ENCODE measurements at places on chromosomes 12 and 14. TPM values are rescaled to one million over a fixed set of nuclear protein-coding genes. Genes with fewer than 3 reads are reported as not detected.
A peak's percentile ranks its signal among the peaks of the same experiment; 100 is the strongest.

RNASE3 gene
- polyA plus RNA-seq: 1.4 TPM

EML5 gene
- 2.4 TPM for polyA plus RNA-seq

PIGH gene
- polyA plus RNA-seq: 37.8 TPM

KRT8 gene
- 234 TPM for polyA plus RNA-seq

RTL1 gene
- 0.13 TPM for polyA plus RNA-seq

VWF gene
- 10.6 TPM for polyA plus RNA-seq

NPFF gene
- polyA plus RNA-seq: 1.1 TPM

CCDC85C gene
- polyA plus RNA-seq: 34.5 TPM

TGM1 gene
- 4.2 TPM for polyA plus RNA-seq

BDKRB1 gene
- polyA plus RNA-seq: 0.73 TPM

TCTN1 gene
- polyA plus RNA-seq: 119 TPM

DNA sequence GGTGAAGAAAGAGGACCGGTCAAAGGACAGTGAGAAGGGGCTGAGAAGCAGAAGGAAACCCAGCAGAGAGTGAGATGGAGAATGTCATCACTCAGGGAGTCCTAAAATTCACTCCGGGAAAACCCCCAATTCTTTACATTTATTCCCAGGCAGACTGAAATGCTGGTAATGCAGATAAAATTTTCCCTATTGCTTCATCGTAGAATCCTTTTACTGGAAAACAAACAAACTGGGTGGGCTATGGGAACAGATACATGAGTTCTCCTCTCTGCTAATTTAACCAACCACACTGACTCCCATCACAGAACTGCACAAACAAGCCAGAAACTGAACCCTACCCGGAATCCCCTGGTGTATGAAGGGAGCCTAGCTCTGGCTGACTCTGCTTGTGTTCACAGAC lies 20.9 kb downstream of the HEBP1 start:
- no peak for DNase-seq

- DNase-seq: no peak
Measured at GRCh38 chr12:65364046-65364445, 85.6 kb downstream of the MSRB3 start.

GRCh38 chr14:51738754-51739153 lies 87.0 kb downstream of the FRMD6 start:
- no peak for DNase-seq

DNA sequence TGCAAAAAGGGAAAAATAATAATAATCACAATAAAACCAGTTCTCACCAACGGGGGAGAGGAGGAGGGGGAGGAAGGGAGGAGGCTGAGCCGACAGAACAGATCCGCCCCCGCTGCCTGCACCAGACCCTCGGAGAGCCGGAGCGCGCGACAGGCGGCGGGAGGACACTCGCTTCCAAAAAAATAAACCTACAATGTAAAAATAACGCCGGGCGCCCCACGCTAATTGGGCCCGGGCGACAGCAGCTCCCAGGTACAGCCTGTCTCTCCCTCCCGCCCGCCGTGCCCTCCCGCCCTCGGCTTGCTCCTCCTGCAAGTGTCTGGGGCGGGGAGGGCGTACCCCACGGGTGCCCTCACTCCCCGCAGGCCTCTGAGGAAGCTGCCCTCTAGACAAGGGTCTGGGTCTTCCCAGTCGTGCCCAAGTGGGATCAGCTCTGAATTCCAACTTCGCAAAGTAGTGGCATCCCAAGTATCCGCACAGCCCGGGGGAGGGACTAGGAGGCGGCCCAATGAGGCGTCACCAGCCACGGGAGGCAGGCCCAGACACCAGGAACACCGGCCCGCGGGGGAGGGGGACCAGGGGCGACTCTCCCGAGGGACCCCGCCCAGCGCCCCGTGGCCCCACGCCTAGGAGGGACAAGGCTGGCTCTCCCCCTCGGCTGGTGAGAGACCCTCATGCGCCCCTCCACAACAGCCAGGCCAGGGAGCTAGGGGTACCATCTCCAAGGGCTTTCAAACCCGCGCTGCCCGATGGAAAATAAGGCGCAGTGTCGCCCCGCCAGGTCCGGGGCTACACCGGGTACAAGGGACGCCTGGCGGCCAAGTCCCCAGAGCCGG lies 1.0 kb downstream of the NCOR2 start:
- DNase-seq: peak; percentile 86

GRCh38 chr14:101407328-101407727 lies 154.0 kb upstream of the DIO3 start:
- DNase-seq: no peak

DNA sequence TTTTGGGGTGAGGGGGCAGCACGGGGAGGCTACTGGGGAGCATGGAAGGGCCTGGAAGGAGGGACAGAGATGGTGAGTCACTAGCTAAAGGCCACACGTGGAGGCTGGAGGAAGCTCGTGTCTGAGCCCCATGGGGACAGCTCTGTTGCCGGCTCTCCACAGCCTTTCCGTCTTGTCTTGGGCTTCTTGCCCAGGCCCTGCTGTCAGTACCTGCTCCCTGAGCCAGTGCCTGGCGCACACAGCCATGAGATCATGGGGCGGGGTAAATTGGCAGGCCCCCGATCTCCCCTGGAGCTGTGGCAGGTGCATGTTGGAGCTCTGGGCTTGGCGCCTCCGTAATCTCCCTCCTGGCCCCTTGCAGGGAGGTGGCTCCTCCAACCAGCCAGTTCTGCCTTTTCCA lies 16.1 kb upstream of the KRT80 start:
- no peak for DNase-seq

GRCh38 chr14:96754162-96754844 lies 42.9 kb upstream of the VRK1 start:
- no peak for DNase-seq

DNA sequence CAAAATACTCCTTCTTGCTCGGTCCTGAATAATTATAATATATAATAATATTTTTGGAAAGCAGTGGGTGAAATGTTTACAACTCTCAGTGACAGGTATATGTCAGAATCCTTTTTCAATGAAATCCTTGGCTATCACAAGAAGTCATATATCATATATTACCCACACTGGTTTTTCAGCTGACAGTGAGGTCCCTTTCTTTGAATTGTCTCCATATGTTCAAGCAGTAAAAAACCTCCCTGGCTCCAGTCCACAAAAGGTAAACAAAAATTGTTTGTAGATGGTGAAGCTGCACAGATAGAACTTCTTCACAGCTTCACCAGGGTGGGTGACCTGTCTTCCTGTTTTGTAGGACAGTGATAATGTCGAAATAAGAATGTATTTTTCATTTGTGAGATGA lies 44.0 kb downstream of the A2ML1 start:
- no peak for DNase-seq

DNA sequence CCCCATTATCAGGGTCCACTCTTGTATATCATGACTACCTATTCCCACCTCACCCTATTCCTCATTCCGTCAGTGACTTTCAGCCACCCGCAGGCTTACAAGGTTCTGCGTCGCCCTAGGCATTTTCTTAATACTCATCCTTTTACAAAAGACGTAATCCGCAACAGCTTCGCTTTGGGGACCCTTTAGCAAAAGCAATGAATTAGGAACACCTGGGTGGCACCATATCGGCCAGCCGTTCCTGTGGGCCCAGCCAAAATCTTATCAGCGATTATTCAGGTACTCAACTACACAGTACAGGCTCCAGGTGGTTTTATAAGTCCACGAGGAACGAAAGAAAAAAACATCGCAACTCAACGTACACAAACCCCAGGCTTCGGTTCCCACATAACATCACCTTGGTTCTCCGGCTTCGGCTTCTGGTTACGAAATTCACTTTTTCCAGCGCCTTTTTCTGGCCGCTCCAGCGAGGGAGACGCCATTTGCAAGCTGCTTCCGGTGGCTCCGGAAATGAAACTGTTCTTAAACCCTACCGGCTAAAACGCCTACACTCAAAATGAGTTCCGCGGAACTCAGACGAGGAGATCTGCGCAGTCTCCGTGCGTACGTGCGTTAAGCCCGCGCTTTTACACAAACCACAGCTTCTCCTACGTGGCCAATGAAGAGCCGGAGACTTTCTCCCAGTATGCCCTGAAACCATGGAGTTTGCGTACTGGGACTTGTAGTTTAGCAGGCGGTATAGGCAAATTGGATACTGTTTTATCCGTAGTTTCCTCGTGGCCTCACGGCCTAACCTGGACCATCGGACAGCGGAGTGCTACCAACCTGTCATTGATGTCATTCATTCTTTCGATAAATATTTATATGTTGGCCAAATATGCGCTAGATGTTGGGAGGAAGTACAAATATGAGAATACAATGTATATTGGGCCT lies at the start of gene KRR1:
Gene KRR1, minus strand, starts transcription at position 494 of the 933 bp plus-strand sequence. Its CDS starts 12 bp downstream, at position 482.
- DNase-seq: peak; percentile 98

GRCh38 chr12:89648211-89648930 lies 60.3 kb downstream of the ATP2B1 start:
- DNase-seq: no peak

GRCh38 chr14:81550001-81550637 lies 16.5 kb upstream of the SEL1L start:
- peak; percentile 20 for DNase-seq

DNA sequence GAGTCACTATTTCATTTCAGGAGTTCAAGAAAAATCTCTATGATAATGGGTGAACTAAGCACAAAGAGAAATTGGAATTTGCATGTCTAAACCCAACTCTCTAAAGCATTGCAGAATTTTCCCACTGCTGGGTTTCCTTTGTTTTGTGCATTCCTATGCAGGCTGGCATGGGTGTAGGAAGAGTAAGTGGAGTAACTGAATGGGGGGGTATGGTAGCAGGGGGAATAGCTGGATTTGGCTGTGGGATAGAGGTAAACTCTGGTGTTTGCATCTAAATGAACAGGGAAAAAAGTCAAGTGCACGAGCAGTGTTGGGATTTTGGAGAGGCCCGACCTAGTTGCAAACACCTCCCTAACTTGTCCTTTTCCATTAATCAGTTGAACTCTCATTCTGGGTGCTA lies 159.1 kb downstream of the ANO4 start:
- no peak for DNase-seq

- no peak for DNase-seq
Measured at GRCh38 chr12:110906985-110907384, 13.4 kb downstream of the MYL2 start.

DNA sequence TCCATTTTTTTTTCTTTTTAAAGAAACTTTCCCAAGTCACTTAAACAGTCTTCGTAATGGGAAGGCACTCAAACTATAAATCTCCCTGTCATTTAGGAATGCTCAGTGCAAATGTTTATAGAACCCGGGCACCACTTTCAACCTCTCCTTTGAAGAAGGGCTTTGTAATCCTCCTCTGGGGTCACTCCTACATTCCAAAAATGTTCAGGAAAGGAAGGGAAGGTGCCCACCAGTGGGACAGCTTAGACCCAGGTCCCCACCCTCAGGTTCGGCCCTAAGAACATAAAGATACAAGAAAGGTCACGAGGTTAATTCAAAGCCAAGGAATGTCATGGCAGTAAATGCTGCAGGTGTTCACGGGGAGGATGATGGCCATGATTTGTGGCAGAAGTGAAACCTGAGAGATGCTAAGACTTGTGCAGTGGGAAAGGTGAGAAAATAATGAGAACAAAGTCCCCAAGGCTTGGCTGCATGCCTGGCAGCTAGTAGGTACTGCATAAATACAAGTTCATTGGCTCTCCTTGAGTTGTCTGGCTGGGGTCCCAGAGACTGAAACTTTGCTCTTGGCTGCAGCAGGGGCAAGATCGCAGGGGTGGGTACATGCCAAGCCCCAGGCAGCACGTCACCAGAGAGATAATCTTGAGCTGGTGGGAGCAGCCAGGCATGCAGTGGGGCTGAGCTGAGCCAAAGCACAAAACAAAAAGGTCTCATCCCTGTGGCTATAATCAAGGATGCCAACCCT lies 21.1 kb downstream of the KRT18 start:
- DNase-seq: peak; percentile 70

DNA sequence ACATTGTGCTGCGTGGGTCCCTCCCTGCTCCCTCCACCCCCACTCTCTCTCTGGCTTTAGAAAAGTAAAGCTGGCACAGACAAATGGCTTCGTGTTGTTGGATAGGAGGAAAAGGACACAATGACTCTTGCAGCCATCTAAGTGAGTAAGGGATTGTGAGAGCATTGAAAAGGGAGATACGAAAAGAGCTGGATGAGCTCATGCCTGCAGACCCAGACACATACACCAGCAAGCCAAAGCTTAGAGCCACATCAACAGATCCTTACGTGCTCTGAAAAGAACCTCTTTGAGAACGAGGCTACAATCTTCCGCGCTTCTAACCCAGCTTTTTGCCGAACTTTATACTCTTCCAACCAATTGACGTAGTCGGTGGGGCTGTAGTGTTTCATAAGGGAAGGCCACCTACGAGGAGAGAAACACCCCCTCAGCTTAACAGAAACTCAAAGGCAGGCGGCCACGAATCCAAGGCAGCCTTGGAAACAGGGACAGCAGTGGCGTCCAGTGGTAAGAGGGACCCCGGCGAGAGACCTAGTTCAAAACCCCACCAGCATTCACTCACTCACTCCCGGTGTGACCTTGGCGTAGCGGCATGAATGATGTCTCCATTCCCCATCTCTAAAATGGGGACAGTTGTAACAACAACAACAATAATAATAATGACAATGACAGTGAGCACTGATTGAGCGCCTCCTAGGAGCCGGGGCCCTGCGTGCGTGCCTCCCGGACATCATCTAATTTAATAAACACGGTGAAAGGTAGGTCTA lies 1.1 kb downstream of the FBXO21 start:
- no peak for DNase-seq

DNA sequence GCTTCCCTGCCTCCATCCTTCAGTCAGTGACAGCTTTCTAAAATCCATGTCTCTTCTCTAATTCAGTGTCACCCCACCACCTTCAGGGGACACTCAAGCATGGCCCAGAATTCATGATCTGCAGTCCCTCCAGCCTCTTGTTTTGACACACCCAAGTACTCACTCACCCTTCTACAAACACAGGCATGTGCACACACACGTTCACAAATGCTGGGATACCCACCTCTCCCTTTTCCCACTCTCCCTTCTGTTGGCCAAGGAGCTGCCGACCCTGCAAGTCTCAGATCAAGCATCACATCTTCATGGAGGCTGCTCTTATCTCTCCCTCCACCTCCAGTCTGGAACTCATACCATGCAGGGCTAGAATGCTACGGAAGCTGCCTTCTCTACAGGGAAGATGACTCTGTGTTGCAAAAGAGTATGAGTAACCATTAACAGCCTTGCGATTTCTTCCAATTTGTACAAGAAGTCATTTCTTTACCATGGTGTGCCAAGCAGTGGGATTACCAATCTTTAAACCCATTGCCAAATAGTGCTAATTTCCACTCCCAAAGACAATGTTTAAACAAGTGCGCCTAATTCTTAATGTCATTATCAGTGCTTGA lies 196.1 kb downstream of the BCL11B start:
- DNase-seq: no peak

- DNase-seq: no peak
Measured at GRCh38 chr14:104290756-104291122, 152.4 kb downstream of the KIF26A start.

GRCh38 chr12:38053655-38054464 lies 262.7 kb upstream of the ALG10B start:
- DNase-seq: no peak

GRCh38 chr12:58920102-58920960 lies at the start of gene LRIG3:
Gene LRIG3, minus strand, starts transcription at chr12:58920504. Its CDS starts 269 bp downstream, at chr12:58920235.
- peak; percentile 94 for DNase-seq

- DNase-seq: peak; percentile 3
Measured at GRCh38 chr12:87883806-87884205, 145.4 kb downstream of the C12orf50 start.

Data from renal pelvis (tissue), 12 donors.